Spinal cord (tissue), 10 donors: ENCODE measurements at places on chromosomes 1 and 21.

- DNase-seq, result no peak
Measured at GRCh38 chr21:32418146-32418545, 5.6 kb downstream of the EVA1C start.

- no peak for DNase-seq
Measured at GRCh38 chr1:21626921-21627339, 42.2 kb downstream of the RAP1GAP start.

- no peak for DNase-seq
Measured at GRCh38 chr1:21397813-21398188, 42.1 kb upstream of the NBPF3 start.

- DNase-seq, result no peak
Measured at GRCh38 chr1:93839753-93840152, 39.3 kb downstream of the DNTTIP2 start.

GRCh38 chr1:21624571-21625389 lies 44.4 kb downstream of the RAP1GAP start:
- no peak for DNase-seq

DNA sequence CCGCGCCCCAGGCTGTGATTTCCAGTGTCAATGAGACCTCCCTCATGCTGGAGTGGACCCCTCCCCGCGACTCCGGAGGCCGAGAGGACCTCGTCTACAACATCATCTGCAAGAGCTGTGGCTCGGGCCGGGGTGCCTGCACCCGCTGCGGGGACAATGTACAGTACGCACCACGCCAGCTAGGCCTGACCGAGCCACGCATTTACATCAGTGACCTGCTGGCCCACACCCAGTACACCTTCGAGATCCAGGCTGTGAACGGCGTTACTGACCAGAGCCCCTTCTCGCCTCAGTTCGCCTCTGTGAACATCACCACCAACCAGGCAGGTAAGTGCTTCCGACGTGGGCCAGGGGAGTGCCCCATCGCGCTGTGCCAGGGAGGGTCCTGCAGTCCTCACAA lies 107.8 kb downstream of the LACTBL1 start:
- DNase-seq, result no peak

GRCh38 chr1:177569476-177569875 lies 398.7 kb downstream of the BRINP2 start:
- no peak for DNase-seq

GRCh38 chr1:1299686-1300351 lies 7.9 kb downstream of the ACAP3 start:
- DNase-seq, result no peak

DNA sequence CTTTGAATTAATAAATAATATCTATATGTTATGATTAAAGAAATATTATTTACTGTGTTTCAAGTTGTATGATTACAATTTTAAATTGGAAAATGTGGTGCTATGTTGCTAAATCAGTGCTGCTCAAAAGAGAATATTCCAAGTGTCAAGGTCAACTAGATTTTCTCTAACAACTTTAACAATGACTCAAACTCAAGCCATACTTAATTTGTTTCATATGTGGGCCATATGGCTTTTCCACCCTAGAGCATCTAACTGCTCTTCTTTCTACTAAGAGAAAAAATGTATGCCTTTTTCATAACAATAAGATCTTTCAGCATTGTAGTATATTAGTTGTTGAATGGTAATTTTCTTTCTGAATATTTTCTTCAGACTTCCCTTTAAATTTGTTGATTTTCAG lies 8.3 kb upstream of the SYT14 start:
- no peak for DNase-seq

GRCh38 chr1:170674239-170674638 lies 10.3 kb downstream of the PRRX1 start:
- no peak for DNase-seq
